IMR-90 (cell line): ENCODE measurements at places on chromosomes 2 and 18. TPM values are rescaled to one million over a fixed set of nuclear protein-coding genes. Genes with fewer than 3 reads are reported as not detected.

DNA sequence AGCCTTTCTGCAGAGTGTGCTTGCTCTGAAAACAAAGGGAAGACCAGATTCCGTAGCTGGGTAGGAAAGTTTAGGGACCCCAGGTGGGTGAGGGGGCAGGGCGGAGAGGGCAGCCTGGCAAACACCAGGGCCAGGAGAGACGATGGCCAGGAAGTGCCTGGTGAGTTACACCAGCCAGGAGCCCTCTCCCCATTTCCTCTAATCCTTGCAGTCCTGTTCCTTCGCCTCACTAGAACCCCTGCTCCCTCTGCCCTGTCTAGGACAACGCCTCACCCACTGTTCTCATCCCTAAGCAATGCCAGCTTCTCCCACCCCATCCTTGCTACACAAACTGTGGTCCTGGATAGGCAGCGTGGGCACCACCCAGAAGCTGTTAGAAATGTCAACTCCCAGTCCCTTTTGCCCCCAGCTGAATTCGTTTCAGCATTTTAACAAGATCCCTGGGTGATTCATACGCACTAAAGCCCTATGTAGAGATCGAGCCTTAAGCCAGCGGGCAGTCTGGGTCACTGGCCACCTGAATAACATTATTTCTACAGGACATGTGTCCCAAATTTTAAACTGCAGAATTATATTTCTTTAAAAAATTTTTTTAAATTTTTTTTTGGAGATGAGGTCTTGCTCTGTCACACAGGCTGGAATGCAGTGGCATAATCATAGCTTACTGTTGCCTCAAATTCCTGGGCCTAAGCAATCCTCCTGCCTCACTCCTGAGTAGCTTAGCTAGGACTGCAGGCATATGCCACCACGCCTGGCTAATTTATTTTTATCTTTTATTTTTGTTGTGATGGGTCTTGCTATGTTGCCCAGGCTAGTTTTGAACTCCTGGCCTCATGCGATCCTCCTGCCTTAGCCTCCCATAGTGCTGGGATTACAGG lies 10.9 kb downstream of the WIPF1 start:
- H3K27me3 ChIP-seq: no peaks in the 10 kb centered on the region
- DNase-seq: peak; percentile 38
- peaks cover 26% of the 10 kb centered on the region for H3K4me1 ChIP-seq
- H3K36me3 ChIP-seq: 0 out of 2 replicates have a peak, but pooled peaks cover 1% of the 10 kb centered on the region

DNA sequence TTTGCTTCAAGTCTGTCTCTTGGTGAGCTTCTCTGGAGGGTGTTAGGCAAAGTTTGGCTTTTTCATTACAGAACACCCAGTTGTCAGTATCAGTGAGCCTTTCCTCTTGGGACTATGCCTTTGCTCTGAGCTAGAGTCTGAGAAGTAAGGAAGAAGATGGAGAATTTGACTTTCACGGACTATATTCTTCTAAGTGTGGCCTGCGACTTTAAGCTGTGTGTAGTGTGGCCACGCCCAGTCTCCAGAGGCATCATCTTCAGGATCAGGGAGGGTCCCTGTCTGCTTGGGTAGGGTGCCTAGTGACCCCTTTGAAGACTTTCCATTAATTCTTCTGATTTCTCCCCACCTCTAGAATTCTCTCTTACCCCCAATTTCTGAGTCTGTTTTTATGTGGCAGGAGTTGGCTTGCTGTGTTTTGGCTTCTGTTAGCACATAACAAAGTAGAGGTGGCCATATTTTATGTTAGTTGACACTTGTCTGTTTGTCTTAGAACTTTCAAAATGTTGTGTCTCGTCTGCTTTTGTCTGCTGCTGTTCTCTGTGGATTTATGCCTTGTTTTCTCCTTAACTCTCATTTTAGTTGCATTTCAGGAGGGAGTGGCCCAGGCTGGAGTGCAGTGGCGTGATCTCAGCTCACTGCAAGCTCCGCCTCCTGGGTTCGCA lies 8.6 kb downstream of the PLEKHB2 start:
- H3K27ac ChIP-seq: no peak overlapping the region
- peaks cover 4% of the 10 kb centered on the region for H3K4me1 ChIP-seq
- no peaks in the 10 kb centered on the region for H3K27me3 ChIP-seq
- no peak for DNase-seq

The ATP6V1C2 gene
- total RNA-seq: not detected in 2 replicates

DNA sequence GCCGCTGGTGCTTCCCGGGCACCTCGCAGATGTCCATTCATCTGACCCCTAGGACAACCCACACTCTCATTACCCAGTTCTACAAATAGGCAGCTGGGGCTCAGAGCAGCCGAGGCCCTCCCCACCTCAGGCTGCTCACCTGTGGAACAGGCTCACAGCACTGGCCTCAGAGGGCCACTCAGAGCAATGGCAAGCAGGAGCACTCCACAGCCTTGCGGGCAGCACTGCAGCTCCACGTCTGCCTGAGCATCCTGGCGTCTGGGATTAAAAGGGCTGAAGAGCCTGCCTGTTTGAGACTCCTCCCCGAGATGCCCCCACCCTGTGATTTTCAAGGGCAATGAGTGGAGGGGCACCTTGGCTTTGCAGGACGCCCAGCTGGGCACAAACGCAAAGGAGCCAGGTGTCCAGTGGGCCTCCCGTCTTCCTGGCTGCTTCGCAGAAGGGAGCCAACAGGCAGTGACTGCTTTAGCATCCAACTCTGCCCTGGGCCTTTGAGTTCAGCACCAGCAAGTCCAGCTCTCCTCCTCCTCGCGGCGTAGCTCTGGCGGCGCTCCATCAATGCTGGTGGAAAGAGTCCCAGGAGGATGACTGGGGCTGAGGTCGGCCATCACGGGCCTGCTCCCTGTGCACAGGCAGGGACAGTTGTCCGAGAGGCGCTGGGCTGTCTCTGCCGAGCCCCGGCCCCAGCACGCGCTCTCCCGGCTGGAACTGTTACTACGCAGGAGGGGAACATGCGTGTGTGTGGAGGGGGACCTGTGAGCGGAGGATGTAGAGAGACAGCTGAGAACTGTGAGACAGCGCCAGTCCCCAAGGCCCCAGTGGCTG lies 297.2 kb downstream of the NDUFA10 start:
- H3K36me3 ChIP-seq: no peaks in the 10 kb centered on the region
- no peak overlapping the region for H3K4me3 ChIP-seq
- DNase-seq: no peak
- no peaks in the 10 kb centered on the region for H3K4me1 ChIP-seq
- no peak overlapping the region for H3K27ac ChIP-seq

The RAD51AP2 gene
- not detected in 2 replicates for total RNA-seq

The SPP2 gene
- not detected in 2 replicates for total RNA-seq

The ATP6V1B1 gene
- 0.28 TPM in 1 of 2 replicates, not detected in the other for total RNA-seq

DNA sequence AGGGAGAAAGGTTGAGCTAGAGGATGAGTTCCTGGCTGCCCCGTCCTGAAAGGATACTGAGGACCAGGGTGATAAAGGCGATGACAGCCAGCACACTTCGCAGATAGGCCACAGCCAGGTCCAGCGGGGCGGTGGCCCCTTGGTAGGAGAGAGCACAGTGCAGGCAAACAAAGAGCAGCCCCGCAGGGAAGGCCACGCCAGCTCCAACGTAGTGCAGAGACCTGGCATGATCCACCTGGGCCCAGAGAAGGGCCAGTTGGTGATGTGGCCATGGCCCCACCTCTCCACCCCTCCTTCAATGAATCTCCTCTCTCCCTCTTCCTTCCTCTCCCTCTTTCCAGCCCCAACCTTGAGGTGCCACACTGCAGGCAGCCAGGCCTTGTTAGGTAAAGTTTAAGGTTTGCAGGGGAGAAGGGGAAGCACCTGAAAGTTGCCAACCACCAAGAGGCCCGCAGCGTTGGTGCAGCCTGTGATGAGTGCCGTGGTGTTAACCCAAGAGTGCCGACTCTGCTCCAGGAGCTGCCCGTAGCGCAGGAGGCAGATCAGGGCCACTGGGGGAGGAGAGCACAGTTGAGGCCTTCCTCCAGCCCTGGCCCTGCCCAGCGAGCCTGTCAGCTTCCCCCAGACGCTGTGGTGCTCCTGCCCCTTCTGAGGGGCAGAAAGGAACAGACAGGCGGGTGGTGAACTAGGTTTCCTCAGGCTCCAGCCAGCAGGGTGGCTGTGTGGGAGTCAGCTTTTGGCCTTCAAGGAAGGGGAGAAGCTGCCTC lies 2.8 kb downstream of the TMEM150A start:
- H3K27me3 ChIP-seq: no peaks in the 10 kb centered on the region
- DNase-seq: no peak
- H3K27ac ChIP-seq: no peak overlapping the region
- H3K36me3 ChIP-seq: peaks cover 26% of the 10 kb centered on the region
- no peak overlapping the region for H3K4me3 ChIP-seq

DNA sequence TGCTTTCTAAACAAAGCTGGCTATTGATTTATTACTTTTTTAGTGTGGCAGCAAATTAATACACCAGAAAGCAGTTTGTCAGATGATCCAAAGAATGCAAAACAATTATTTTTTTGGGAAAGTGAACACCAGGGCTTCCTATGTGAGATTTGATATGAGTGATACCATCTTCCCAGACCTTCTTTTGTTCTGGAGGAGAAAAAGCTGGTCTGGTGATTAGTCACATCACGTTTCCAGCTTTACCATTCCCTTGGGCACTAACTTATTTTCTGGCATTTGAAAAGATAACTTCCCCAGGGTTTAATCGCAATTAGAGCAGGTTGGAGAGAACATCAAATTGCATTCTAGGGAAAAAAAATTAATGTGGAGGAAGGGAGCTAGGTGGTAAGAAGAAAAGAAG lies 182.9 kb upstream of the TANK start:
- DNase-seq: no peak
- H3K4me3 ChIP-seq: no peak overlapping the region
- H3K36me3 ChIP-seq: no peaks in the 10 kb centered on the region
- H3K4me1 ChIP-seq: no peaks in the 10 kb centered on the region
- no peaks in the 10 kb centered on the region for H3K27me3 ChIP-seq

GRCh38 chr18:26526966-26527234 lies 21.5 kb downstream of the KCTD1 start:
- no peaks in the 10 kb centered on the region for H3K36me3 ChIP-seq
- H3K27ac ChIP-seq: no peak overlapping the region
- no peak overlapping the region for H3K4me3 ChIP-seq
- DNase-seq: no peak

DNA sequence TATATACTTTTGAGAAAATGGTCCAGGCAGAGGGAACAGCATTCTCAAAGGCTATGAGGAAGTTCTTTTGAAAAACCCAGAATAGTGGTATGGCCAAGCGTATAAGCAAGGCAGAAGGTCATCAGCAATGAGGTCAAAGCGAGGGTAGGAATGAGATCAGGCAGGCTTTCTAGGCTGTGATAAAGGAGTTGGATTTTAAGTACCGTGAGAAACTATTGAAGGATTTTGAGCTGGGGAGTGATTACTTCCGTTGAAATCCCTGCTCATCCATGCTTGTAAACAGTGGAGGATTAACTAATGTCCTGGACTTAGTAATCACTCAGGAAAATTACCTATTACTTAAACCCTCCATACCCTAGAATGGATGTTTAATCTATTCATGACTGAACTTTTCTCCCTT lies 50.2 kb downstream of the EMILIN2 start:
- peaks cover 8% of the 10 kb centered on the region for H3K27me3 ChIP-seq
- DNase-seq: no peak
- no peaks in the 10 kb centered on the region for H3K36me3 ChIP-seq
- H3K4me3 ChIP-seq: no peak overlapping the region
- H3K4me1 ChIP-seq: peaks cover 4% of the 10 kb centered on the region

DNA sequence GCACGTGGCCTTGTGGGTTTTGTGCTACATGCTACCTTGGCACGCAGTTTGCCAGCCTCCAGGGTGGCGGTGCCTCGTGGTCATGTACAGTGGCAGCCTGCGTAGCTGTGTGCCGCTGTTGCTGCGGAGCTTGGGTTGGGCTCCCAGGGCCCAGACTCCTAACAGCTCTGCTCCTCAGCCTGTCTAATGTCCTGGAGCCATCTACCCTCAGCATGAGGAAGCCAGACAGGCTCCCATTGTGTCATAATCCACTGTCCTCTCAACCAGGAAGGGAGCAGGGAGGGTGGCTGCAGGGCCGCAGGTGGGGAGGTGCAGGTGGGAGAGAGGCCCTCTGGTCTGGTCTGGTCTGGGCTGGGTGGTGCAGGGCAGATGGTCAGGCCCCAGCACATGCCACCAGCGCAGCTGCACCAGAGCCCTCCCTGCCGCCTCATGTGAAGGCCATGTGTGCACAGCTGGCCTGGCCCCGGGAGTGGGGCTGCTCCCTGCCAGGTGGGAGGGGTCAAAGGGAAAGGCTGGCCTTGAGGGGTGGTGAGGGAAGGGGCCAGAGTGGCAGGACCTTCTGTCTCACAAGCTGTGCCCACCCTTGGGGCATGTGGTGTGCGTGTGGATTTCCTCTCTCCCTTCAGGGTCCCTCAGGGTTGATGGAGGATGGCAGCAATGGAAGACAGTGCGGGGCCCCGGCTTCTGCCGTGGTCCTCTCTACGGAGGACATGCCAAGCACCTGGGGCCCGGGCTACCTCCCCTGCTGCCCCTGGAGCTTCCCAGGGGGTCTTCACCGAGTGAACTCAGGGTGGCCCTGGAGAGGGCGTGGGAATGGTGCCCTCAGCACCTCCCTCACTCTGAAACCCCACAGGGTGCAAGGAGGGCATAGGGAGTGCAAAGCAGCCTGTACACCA lies 4.8 kb downstream of the ATOH8 start:
- no peak overlapping the region for H3K27ac ChIP-seq
- peaks cover 18% of the 10 kb centered on the region for H3K36me3 ChIP-seq
- no peak for DNase-seq
- H3K27me3 ChIP-seq: no peaks in the 10 kb centered on the region

DNA sequence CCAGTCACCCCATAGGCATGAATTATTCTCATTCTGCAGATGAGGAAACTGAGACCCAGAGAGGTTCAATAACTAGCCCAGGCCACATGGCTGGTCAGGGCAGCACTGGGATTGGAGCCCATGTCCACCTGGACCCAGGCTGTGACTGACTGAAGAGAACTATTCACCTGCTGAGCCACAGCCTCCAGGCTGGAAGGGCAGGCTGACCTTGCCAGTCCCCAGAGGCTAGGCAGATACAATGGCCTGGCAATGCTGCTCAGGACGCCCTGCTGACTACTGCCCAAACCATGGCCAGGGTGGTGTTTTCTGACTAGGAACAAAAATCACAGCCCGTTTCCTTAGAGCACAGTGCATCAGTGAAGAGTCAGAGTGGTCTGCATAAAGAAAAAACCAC lies 36.8 kb downstream of the HS6ST1 start:
- no peak overlapping the region for H3K27ac ChIP-seq
- H3K36me3 ChIP-seq: peaks cover 59% of the 10 kb centered on the region
- no peak overlapping the region for H3K4me3 ChIP-seq
- peaks cover 20% of the 10 kb centered on the region for H3K4me1 ChIP-seq
- no peaks in the 10 kb centered on the region for H3K27me3 ChIP-seq

DNA sequence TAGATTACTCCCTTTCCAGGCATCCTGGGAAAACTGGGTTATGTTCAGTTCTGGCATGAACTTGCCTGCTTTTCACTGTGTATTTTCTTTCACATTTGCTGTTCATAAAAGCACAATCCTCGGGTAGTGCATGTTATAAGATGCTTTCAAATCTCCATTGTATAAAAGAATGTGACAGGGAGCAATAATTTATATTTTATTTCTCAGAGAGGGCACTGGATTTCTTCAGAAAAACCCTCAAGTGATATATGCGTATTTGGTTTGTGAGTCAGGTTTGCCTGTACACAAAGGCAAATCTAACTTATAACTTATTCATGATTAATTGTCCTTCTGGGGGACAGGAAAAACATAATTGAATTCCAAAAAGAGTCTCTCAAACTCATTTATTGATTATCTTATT lies 440.7 kb upstream of the MMADHC start:
- H3K4me3 ChIP-seq: no peak overlapping the region
- H3K27me3 ChIP-seq: no peaks in the 10 kb centered on the region
- H3K4me1 ChIP-seq: peaks cover 2% of the 10 kb centered on the region; the same call in 1 of the 2 replicates
- H3K27ac ChIP-seq: no peak overlapping the region
- no peaks in the 10 kb centered on the region for H3K36me3 ChIP-seq

The DNAJC5G gene
- total RNA-seq: not detected in 2 replicates
